ENCODE measurements at places on chromosomes 16 and 17.

- no peaks in the 10 kb centered on the region for H3K27me3 ChIP-seq
- H3K36me3 ChIP-seq: no peaks in the 10 kb centered on the region
- DNase-seq: peak; percentile 59
Measured at GRCh38 chr17:43720311-43721060, 38.1 kb downstream of the SOST start.

DNA sequence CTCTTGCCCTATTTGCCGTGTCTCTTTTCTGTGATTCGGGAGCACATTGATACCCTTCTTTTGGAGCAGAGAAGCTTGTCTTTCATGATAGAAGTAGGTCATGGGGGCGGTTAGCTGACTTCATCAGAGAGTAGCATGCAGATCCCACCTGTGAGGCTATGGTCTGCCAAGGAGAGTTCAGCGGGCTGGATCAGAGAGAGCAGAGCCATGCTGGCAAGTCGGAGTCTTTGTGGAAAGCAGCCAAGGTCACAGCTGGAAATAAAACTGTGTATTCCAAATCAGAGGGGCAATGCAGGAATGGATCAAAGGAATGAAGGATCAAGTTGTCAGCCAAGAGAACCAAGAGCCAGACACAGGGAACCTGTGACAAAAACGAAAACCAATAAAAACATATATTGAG is 595.9 kb downstream of the WWOX start:
- DNase-seq: no peak
- no peaks in the 10 kb centered on the region for H3K27me3 ChIP-seq
- H3K4me1 ChIP-seq: no peaks in the 10 kb centered on the region
- H3K27ac ChIP-seq: no peak overlapping the region
- H3K36me3 ChIP-seq: no peaks in the 10 kb centered on the region
- no peak overlapping the region for H3K4me3 ChIP-seq

DNA sequence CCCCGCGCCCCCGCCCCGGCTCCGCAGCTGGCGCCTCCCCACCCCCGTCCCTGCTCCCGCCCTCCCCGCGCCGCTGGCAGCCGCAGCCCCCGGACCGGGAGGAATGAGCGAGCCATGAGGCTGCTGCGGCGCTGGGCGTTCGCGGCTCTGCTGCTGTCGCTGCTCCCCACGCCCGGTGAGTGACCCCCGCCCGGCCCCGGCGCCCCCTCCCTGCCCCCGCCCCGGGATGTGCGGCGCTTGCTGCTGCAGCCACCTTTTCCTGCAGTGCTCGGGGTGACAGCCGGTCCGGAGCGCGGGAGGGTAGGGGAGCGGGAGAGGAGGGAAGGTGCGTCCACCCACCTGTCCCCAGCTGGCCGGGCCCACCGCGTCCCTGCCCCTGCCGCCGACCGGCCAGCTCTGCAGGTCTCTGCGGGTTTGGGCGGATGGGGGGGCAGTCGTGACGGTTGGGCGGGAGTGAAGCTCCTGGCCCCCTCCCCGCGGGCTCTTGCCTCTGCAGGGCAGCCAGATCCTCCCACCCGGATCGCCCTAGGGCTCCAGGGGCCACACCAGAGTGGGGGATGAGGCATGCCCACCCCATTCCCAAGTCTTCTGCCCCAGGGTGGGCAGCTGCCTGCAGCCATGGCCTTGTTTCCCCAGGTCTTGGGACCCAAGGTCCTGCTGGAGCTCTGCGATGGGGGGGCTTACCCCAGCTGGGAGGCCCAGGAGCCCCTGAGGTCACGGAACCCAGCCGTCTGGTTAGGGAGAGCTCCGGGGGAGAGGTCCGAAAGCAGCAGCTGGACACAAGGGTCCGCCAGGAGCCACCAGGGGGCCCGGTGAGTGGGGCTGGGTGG is 513 bp downstream of the ADAM11 start:
- no peaks in the 10 kb centered on the region for H3K36me3 ChIP-seq
- peaks cover 19% of the 10 kb centered on the region for H3K27me3 ChIP-seq
- H3K27ac ChIP-seq: no peak overlapping the region
- H3K4me3 ChIP-seq: peak overlapping the region; percentile 21

DNA sequence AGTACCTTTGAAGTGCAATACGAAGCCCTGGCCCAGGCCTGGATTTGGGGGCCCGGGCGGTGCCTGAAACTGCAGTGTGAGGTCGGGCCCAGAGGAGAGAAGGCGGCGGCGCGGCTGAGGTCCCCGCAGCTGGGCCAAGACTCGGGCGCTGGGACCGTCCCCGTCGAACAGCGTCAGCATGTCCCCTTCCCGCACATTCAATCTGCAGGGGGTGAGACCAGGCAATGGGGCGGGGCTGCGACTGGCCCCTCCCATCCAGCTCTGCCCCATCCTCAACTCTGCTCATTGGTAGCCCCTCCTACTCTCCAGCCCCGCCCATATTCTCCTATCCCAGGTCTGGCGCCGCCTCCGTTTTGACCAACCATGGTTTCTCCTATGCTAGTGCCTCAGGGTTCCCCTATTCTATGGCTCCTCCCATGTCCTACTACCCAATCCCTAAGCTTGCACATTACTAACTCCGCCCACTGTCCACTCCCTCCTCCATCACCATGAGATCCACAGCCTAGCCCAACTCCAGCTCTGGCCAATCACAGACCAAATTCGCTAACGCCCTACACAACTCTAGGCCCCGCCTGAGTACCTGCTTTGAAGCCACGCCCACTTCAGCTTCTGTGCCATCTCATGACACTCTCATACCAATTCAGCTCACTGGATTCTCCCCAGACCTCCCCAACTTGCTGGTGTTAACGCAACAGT is 14.4 kb upstream of the CDIPT start:
- no peak overlapping the region for H3K27ac ChIP-seq
- no peaks in the 10 kb centered on the region for H3K4me1 ChIP-seq
- DNase-seq: peak; percentile 17
- peaks cover 13% of the 10 kb centered on the region for H3K27me3 ChIP-seq
- no peaks in the 10 kb centered on the region for H3K36me3 ChIP-seq
- no peak overlapping the region for H3K4me3 ChIP-seq

DNA sequence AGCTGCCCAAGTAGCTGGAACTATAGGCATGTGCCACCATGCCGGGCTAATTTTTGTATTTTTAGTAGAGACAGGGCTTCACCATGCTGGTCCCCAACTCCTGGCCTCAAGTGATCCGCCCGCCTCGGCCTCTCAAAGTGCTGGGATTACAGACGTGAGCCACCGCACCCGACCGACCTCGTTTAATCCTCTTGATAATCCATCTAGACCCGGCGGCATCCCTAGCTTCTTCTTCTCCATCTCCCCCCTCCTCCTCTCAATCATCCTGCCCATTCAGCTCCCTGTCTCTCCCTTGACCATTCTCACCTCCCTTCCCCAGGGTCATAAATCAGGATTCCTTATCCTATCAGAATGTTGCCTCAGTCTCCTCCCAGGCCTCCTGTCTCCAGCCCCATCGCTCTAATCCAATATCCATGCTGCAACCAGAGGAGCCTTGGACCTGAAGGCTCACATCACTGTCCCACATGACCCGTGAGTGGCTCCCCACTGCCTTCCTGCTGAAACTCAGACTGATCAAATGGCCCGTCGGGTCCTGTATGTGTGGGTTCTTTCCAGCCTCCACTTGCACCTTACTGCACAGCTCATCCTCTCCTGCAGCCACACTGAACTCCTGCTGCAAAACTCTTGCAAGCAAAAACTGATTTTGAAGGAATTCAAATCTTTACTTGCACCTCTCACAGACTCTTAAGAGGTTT is 74.1 kb upstream of the CDH5 start:
- peaks cover 11% of the 10 kb centered on the region for H3K27me3 ChIP-seq
- H3K36me3 ChIP-seq: no peaks in the 10 kb centered on the region
